Uterus (tissue), 4 donors: ENCODE measurements at places on chromosomes 5 and 9. TPM values are rescaled to one million over a fixed set of nuclear protein-coding genes. Genes with fewer than 3 reads are reported as not detected.

CNTNAP3 gene
- total RNA-seq: 7.5 TPM

DAB2 gene
- 61.1 TPM for total RNA-seq

GRCh38 chr5:155150012-155150411 is 136.5 kb downstream of the KIF4B start:
- no peak for DNase-seq

GRCh38 chr9:91395553-91396471 is 27.8 kb downstream of the NFIL3 start:
- no peak for DNase-seq

SHOC1 gene
- total RNA-seq: not detected

GRCh38 chr5:136676685-136677084 is 311.3 kb upstream of the TRPC7 start:
- no peak for DNase-seq

PGM5 gene
- 272 TPM for total RNA-seq

PCSK1 gene
- total RNA-seq: 0.88 TPM

DNA sequence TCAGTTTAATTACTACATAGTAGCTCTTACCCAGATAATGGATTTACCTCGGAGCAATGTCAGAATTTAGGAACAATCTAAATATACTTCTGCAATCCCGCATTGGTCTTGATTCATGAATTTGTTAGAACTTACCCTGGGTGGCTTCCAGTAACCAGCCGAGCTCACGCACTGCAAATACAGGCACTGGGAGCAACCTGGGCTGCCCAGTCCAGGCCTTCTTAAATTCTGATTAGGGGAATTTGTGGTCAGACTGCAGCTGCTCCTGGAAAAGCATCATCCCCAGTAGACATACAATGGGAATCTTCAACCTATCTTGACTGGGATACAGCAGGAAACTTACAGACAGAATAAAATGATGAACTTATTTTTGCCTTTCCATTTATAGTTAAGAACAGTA is 270.3 kb downstream of the SPOCK1 start:
- no peak for DNase-seq

NR4A3 gene
- total RNA-seq: 2.9 TPM

GRCh38 chr5:88594441-88594840 is 288.5 kb downstream of the MEF2C start:
- DNase-seq: no peak

DNA sequence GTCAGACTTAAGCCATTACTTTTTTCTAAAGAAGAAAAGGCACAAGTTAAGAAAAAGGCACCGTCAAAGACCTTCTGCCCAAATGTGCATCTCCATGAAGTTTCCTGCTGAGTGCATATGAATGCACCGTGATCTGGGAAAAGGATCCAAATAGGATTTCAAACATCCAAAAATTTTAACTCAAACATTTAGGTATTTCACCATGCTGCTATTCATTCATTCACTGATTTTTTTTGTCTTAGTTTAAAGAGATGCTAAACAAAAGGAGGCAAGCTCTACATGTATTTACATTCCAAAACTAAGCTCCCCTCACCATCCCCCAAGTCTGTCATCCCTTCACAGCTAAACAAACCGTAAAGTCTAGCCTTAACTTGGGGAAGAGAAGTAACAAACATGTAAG is 291.9 kb downstream of the ARL15 start:
- no peak for DNase-seq

GRCh38 chr5:174221436-174221835 is 175.9 kb downstream of the NSG2 start:
- DNase-seq: no peak

GRCh38 chr5:123138774-123139173 is 49.7 kb downstream of the PRDM6 start:
- no peak for DNase-seq

DNA sequence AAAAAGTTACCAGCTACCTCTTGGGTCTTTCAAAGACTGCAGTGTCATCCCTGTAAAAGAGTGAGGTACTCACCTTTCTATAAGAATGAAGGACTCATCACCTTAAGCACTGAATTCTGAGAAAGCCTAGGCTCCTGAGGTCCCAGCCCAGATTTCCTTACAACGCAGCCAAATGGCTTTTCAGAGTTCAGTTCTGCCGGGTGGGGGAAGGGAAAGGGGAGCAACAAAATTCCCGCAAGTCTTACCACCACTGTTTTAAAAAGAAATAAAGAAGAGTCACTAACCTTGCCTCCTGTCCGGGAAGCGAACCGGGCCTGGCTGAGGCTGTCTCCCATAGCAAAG is 373 bp downstream of the ADAMTS12 start:
- DNase-seq: no peak

- DNase-seq: no peak
Observed at GRCh38 chr9:87703636-87704276, 22.2 kb upstream of the CTSL start.

DNA sequence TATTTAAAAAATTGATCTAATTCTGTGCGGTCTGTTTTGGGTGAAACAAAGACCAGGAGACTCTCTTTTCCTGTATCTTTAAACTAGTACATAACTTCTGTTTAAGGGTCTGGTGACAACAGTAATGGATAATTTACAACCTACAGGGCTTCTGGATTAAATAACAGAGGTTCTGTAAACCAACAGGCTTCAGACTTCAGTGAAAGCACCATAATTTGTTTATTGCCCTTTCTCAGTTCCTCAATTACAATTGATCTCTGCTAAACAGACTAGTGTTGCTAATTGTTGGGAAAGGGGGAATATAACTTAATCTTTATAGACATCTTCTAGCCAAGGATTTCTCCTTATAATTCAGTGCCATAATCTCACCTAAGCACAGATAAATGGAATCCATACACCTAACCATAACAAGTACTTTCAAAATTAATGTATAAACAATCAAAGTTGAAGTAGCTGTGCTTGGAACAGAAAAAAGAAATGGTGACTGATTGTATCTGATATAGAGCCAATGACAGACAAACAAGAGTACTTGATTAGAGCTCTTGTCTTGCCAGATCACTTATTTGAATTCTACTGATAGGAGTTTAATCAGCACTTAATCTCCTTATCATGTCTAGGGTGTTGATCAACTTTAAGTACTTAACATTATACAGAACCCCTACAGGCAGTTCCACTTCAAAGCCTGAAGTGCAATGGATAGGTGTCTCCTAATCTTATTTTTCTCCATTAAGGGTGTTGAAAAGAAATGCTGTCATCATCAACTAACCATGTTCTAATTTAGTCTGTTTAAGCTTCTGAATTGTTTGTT is 536.0 kb downstream of the NR2F1-AS1 start:
- no peak for DNase-seq

DNA sequence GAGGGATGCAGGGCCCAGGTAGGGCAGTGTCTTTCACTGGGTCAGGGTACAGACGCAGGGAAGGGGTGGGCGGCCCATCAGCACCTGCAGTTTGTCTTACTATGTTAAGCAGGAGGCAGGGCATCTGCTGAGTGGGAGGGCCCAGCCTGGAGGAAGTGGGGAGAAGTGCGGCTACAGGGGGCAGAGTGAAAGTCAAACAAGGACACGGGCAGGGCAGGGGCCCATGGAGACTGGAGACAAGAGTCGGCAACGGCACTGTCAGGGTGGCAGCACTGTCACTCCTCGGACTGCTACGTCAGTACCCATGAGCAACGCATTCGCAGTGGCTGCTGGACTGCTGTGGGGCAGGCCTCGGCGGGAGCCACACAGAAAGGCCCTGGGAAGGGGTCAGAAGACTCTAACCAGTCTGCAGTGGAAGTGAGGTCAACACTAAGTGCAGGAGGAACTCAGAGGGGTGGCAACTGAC is 19.7 kb downstream of the CAMSAP1 start:
- DNase-seq: no peak
